Stimulated activated CD8-positive, alpha-beta memory T cell treated with anti-CD3 and anti-CD28 coated beads, Interleukin-4, amount 100 ng/mL, for 1 hour (primary cell): ENCODE measurements at places on chromosomes 12 and 14.

DNA sequence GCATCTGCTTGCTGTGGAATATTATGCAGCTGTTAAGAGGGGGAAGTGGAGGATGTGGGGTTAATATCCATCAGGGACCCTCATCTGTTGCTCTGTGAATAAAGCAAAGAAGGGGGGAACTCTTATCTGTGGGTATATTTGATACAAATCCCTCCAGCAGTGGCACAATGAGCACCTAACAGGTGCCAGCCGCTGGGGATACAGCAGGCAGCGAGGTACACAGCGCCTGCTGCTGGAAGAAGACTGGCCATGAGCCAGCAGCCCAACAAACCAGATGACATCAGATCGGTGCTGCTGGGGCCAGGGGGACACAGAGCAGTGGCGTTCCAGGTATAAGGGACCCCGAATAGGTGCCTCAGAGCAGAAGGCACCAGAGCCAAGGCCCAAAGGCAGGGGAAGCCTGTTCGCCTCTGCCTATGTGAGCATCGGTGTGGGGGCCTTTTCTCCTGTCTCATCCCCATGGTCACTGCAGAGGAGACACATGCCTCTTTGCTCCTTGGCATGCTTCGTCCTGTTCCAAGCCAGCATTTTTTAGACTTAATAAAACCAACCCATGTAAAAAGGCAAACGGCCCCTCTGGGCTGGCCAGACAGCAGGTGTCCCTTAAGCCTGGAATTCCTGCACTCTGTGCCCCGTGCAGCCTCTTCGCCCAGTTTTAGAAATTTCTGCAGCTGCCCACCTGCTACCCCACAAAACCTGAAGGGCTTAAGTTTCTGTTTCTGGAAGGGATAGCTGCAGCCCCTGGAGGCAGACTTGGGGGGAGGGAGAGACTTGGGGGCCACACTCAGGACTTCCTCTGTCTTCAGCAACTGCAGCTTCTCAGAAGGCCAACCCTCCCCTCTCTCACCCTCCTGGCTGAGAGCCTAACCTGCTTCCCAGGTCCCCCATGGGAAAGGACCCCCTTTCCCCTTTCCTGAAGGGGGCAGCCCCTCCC is 1.6 kb upstream of the CKB start:
- no peak for DNase-seq

GRCh38 chr14:100653409-100653808 is 66.2 kb upstream of the BEGAIN start:
- DNase-seq, result no peak

GRCh38 chr14:91484744-91485143 is 25.4 kb downstream of the PPP4R3A start:
- no peak for DNase-seq

GRCh38 chr12:88703790-88704189 is 123.5 kb upstream of the KITLG start:
- DNase-seq, result no peak

GRCh38 chr14:69240527-69241173 is 19.3 kb upstream of the GALNT16 start:
- DNase-seq, result no peak

DNA sequence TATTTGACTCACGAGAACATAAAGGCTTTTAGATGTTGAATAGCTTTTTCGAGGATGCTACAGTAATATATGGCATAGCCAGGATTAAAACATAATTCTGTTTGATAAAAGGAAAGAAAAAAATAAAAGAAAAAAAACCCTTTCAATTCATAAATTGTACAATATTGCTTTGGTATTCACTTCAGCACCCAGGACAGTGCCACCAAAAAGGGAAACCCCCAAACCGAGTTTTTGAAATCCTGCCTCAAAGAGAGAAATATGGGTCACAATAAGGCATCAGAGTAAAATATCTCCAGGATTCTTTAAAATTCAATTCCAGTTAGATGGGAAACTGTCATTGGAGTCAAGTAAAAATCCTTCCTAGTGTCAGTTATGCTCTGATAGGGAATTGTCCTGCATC is 551.2 kb upstream of the SEL1L start:
- DNase-seq, result no peak

DNA sequence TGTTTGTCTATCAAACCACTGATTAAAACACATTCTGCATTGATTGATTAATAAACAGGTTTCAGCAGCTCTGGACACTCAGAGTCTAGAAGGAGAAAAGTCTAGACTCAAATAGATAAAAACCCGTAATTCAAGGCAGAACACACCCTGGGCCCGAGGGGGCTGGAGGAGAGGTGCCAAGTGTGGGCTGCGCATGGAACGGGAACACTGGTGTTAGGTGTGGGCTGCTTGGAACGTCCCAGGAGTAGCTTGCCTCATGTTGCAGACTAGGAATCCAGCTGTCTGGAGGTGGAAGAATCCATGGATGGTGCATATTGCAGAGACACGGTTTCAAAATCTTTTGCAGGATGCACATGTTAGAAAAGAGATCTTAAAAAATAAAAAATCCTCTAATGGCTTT is 223.0 kb downstream of the APAF1 start:
- no peak for DNase-seq

DNA sequence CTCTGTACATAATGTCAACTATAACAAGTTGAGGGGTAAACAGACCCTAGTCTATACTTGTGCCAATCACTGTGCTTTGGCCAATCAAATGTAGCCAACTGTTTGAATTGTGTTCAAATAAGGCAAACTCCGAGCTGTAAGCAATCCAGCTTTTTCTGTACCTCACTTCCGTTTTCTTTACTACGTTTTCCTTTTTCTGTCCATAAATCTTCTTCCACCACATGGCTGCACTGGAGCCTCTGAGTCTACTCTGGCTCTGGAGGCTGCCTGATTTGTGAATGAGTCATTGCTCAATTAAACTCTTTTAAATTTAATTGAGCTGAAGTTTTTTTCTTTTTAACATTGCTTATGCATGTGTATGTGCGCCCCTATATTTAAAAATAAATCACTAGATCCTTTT is 29.7 kb downstream of the CLEC1A start:
- DNase-seq, result no peak

DNA sequence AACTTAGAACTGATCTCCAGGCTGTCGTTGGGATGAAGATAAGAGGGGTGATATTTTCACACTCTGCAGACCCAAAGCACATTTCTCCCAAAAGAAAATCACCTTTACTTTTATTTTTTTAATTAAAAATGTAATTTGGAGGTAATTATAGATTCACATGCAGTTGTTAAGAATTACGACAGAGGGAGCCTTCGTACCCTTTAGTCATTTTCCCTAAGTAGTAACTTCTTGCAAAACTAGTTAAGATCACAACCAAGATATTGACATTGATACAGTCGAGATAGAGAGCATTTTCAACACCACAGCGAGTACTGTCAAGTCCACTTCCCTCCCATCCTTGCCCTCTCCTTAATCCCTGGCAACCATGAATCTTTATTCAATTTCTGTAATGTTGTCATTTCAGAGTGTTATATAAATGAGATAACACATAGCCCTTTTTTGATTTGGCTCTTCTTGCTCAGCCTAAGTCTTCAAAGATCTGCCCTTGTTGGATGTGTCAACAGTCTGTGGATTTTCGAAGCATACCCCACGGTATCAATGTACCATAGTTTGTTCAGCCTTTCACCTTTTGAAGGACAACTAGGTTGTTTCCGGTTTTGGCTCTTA is 39.6 kb downstream of the DNAH10 start:
- DNase-seq, result no peak

DNA sequence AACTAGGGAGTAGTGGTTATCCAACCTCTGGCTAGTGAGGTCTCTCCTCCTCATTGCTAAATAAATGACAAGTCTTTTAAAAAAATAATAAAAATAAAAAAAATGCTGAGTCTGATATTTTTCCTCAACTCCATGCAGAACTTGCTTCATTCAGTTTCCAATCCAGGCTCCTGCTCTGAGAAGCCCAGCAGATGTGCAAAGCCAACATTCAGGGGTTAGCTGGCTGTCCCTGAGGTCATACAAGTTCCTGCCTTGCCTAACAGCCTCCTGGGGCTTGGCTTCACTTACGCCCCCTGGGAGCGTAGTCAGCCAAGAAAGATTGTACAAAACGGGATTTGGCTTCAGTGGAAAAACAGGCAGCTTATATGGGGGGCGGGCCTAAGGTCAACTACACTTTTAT is 23.3 kb downstream of the RTRAF start:
- DNase-seq, result no peak

- no peak for DNase-seq
These were observed 445.6 kb downstream of the GLT1D1 start for GRCh38 chr12:129298921-129299320.

DNA sequence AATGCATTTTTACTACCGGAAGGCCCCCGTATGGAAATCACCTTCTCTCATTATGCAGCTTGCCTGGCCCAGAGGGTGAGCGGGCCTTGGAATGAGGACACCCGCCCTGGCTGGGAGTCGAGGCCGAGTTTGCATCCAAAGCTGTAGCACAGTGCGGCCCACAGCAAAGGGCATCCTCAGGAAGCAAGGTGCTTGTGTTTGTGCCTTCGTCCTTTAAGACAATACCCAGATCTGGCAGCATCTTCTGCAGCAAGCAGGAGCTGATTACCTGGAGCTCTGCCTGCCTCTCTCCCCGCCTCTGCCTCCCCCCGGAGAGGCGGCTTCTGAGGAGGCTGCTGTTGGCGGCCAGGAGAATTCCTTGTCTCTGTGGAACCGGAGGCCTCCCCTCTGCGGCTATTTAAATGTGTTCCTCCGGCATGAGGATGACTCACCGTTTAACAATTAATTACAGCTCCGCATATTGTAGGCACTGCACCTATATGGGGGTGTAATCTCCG is 145.3 kb downstream of the CACNA1C start:
- DNase-seq, result no peak

GRCh38 chr14:34093883-34094282 is 143.0 kb upstream of the EGLN3 start:
- DNase-seq, result no peak

GRCh38 chr12:67807814-67808213 is 159.3 kb downstream of the DYRK2 start:
- DNase-seq, result no peak

DNA sequence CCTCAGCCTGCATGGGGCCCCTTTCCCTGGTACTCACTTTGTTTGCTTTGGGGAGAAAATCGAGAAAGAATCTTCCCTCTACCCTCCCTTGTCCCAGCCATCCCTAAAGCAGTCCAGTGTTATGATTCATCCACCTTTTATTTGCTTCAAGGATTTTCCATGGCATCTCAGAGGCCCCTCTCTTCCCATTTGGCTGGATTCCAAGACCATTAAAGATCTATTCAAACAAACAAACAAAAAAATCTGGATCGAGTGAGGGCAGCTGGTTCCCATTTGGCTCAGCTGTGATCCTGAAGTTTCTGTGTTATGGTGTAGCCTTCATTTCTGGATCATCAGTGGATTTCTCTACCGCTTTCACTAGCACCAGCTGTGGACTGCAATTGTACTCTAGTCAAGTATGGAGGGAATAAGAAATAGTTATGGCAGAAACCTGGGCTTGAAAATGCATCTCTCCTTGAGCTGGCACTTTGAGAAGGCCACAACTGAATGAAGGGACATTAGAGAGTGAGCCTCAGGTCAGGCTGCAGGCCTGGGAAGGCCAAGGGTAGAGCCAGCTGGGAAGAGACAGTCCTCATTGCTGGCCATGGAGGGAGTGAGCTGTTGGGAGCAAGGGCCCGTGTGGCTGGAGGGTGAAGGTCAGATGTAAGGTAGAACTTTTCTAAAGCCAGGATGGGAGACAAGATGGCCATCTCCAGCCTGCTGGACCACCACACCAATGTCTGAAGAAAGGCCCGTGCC is 13.7 kb downstream of the KRT71 start:
- DNase-seq, result no peak

DNA sequence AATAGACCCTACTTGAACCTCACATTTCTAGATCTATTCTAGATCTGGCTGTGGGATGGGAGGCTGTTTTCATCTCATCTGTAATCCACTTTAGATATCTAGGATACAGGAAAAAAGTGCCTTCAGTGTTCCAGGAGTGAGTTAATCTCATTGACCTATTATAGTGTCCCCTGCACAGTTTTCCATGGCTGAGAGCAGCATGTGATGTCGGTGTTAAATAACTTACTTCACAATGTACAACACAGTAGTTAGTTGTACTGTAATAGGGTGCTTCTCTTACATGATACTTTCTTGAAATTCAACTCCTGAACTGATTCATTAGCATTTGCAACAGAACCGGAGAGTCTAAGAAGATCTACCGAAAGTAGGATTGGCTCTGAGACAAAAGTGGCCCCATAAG is 62.6 kb downstream of the TMEM117 start:
- DNase-seq, result no peak

DNA sequence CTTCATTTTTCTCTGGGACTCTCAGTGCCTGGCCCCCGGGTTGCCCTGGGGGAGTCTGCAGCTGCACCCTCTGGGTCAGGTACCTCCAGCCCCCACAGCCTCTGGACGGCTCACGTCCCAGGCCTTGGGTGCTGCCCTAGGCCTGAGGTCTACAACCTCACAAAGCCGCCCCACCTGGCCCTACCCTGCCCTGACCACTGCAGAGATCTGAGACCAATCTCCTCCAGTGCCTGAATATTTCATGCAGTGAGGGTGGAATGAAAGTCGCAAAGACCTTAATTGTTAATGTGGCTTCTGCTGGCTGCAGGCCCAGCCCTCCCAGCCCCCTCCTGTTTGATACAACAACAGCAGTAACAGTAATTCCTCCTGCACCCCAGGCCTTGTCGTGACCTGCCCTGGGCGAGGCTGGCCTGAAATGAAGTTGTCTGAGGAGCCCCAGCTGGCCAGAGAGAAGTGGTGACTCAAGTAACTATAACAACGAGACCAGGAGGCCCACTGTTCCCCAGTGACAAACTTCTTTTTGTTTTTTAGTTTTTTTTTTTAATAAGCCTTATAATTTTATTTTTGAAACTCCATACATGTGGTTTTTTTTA is 8.8 kb upstream of the CCDC85C start:
- no peak for DNase-seq

DNA sequence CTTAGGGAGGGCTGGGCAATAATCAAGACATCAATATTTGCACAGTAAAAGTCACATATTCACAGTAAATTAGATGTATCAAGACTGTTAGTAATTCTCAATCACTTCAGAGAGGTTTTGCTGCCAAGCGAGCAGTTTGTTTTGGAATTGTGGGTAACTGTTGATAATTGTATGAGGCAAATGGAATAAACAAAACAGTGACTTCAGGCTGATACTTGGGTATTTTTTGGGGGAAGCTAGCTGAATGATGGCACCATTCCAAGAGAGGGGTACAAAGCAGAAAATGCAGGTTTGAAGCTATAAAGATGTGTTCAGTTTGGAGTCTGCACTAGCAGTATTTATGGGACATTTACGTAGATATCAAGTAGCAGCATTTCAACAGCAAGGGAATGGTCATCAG is 232.8 kb upstream of the ATP2B1 start:
- DNase-seq, result no peak

- DNase-seq, result no peak
These were observed 5.1 kb downstream of the MBIP start for GRCh38 chr14:36315159-36315853.
